ENCODE measurements at places on chromosomes 2 and 18.

DNA sequence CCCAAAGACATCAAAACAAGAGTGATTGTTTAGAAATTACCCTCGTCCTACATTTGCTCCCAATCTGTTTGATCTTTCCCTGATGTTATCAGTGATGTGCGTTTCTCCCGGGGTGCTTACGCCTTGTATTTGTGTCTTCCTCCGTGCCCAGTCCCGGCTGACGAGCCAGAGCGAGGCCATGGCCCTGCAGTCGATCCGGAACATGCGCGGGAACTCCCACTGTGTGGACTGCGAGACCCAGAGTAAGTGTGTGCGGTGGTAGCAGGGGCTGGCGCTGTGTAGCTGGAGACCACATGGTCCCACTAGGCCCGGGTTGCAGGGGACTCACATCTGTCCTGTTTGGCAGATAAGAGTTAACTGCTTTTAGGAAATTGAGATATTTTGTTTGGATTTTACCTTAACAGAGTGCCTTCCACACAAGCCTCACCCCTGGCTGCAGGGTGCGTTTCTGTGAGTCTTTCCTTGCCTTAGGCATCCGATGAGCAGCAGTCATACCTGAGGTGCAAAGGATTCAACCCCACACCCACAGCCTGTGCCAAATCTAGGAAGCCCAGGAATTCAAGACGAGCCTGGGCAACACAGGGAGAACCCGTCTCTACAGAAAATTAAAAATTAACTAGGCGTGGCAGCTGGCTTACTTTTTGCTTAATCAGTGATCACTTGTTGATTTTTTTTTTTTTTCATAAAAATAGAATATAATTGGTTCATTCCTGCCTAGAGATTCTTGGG lies 127.4 kb downstream of the GBX2 start:
- no peak for DNase-seq

DNA sequence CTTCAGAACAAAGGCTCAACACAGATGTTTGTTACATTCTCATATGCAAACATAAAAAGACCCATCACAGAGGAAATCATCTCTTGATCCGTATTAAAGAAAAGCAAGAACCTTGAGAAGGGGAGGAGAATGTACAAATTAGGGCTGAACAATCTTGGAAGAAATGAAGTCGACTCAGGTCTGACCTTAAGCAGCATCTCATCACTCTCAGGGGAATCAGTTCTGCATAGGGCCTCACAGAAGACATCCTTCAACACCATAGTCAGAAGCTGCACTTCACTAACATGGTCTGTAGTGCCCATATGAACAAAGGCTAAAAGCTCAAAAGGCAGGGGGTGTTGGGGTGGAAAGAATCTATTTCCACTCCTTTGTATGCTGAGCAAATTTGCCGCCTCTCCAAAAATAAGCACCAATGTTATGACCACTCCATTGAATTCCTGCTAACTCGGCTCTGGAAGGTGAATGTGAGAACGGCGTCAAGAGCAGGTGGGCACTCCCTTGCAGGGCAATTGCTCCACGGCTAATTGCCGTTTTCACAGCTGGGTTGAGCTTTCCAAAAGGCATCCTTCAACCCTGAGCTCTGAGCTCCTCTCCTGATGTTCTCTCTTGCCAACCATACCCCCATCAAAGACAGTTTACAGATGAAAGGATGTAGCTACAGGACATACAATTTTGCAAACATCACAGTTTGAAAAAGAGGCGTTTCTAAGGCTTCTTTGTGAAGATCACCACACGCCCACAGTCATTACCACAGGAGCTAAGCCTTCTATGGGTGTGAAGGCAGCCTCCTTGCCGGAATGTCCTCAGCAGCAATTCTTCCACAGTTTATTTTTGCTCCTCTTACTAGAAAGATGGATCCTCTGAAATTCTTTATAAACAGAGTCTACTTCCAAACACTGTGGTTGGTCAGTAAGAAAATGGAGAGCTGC lies 10.0 kb downstream of the KLF7 start:
- no peak for DNase-seq

DNA sequence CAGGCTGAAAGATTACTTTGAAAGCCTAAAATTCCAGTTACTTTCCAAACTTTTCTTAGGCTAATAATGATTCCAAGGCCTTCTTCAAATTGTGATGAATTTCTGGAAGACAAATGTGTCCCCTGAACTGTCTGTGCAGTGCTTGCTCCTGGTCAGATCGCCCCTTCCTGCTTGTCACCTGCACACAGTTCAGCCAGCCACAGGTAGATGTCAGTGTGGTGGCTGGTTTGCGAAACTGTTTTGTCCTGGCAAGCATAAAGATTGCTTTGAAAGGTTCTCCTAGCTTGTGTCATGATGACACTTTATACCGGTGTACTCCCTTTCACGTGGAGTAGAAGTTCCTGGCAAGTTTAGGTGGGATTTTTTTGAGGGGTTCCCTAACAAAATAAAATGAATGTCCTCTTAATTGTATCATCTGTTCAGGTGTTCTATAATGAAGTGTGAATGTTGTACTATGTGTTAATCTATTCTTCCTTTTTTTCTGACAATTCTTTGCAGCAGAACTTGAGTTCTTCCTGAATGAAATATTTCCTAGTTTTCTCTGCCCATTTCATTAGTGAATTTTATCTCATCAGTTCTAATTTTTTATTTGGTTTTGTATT lies 298.8 kb downstream of the ZNF407 start:
- DNase-seq, result no peak

DNA sequence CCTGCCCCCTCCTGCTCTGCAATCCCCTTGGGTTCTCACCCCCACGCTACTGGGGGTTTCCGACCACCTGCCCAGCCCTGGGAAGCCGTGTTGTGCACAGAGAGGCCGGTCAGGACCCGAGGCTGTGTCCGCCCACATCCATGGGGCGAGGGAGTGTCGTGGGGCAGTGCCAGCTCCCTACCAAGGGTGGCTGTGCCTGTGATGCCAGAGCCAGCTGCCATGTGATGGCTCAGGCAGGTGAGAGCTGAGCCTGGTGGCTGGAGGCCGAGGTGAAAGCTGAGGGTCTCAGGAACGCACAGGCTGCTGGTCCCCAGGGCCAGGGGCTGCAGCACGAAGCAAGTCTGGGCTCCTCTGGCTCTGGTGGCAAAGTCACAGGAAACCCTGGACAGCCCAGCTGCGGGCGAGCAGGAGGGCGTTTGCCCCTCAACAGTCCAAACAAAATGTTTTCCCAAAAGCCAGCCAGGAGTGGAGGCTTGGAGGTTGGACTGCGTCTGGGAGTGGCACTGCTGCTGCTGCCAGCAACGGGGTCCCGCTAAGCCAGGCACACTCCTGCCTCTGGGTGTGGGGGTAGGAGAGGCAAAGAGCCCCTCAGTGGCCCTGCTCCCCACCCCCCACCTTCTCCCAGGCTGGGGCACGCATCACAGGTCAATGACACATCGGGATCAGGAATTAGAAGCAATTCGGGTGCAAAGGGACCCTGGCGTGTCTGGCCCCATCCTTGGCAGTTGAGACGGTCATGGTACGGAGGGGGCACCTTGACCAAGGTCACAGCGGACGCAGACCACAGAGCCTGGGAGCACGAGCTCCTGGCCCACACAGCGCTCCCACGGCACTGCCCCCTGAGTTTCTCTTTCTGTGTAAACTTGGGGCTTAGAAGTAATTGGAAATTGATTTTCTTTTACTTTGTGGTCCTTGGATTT lies 72.4 kb upstream of the GPC1 start:
- DNase-seq, result no peak

DNA sequence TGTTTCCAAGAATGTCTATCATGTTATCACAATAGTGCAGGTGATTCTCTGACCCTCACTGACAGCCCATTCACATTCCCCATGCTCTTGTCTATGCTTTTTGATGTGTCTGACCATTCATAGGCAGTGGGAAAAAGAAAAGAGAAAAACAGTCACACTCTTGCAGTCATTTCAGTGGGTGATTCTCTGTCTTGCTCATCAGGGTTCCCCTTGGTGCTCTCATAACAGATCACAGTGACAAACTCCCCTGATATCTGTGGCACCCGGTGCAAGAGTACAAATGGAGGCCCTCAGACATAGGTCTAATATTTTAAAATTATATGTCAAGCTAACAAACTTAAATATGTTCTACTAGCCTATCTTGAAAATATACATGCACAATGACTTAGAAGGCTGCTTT lies 72.7 kb upstream of the PPP1CB start:
- DNase-seq, result no peak

- DNase-seq, result no peak
Measured at GRCh38 chr2:139911160-139911559, 1131.0 kb upstream of the NXPH2 start.

GRCh38 chr2:133711201-133711600 lies 142.9 kb upstream of the NCKAP5 start:
- no peak for DNase-seq

DNA sequence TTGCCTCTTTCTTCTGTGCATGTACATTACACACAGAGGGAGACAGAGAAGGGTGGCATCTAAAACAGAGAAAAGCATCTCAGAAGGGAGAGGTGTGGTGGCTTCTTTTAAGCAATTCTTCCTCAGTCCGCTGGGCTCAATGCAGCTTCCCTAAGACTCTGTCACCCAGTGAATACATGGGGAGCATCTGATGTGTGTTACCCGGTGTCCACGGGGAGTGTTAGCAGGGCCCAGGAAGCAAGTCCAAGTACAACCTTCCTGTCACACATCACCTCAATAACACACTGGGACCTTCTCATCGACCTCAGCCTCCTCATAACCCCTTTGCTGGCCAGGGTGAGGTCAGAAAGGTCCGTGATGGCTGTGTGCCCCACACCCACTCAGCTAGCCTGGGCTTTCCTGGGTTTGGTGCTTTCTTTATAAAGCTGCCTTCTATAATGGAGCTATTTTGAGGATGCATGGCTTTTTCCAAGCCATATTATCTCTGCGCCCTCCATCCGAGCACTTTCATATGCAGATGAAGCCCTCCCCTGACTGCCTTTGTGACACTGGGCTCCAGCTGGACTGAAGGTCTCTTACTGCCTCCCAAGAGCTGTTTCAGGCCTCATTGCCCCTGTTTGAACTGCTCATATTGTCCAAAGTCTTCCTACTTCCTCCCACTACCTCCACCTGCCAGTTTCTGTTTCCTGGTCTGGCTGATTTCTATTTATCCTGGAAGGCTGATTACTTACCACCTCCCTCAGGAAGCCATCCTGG lies 21.4 kb downstream of the TNFRSF11A start:
- no peak for DNase-seq

DNA sequence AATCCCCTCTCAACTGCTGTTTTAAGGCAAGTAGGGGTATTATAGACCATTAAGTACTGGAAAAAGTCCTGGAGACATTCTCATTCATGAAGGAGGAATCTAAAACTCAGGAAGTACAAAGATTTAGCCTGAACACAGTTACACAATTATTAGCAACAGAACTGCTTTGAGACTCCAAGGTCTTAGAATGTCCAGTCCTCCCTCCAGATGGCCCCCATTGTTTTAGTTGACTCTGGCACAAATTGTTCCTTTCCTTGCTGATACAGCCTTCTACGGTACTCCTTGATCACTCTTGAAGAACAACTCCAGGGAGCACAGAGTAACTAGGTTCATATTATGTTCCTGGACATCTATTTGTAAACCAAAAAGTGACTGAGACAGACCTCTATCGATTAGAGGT lies 210.1 kb upstream of the RND3 start:
- DNase-seq, result no peak

DNA sequence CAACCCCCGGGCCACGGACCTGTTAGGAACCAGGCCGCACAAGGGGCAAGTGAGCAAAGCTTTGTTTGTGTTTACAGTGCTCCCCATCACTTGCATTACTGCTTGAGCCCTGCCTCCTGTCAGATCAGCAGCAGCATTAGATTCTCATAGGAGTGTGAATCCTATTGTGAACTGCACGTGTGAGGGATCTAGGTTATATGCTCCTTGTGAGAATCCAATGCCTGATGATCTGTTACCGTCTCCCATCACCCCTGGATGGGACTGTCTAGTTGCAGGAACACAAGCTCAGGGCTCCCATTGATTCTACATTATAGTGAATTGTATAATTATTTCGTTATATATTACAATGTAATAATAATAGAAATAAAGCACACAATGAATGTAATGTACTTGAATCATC lies 125.6 kb downstream of the FMNL2 start:
- no peak for DNase-seq

DNA sequence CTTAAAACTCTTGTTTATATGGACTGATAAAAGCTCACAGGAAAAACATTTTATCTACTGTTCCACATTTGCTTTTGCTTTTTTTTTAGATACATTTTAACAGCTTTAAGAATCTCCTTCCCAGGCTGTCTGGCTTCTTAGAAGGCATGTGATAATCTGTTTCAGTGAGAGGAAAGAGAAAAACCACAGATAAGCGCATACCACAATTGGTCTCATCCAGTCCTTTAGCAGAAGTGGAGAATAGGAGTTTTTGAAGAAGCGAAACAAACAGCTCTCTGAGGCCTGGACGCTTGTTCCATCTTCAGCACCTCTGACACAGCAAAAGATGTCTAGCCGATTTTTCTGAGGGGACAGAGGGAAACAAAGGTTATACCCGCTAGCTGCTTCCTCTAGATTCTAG lies 37.6 kb downstream of the RMC1 start:
- peak; percentile 89 for DNase-seq

DNA sequence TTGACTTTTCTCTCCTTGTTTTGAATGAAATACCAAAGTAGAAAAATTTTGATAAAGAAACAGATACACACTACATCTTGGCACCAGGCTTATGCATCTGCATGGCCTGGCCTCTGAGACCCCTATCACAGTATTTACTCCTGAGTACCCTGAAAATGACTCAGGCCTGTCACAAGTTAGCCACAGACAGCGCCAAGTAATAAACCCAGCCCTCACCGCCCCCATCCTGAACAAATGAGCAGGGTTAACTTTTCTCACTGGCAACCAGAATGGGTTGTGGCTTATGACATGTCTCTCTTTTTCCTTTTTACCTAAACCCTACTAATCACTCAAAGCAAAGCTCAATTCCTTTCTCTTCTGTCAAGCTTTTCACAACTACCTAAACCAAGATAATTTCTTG lies 35.3 kb downstream of the SPRED2 start:
- no peak for DNase-seq

GRCh38 chr18:44180683-44181082 lies 500.0 kb upstream of the SETBP1 start:
- DNase-seq, result no peak

DNA sequence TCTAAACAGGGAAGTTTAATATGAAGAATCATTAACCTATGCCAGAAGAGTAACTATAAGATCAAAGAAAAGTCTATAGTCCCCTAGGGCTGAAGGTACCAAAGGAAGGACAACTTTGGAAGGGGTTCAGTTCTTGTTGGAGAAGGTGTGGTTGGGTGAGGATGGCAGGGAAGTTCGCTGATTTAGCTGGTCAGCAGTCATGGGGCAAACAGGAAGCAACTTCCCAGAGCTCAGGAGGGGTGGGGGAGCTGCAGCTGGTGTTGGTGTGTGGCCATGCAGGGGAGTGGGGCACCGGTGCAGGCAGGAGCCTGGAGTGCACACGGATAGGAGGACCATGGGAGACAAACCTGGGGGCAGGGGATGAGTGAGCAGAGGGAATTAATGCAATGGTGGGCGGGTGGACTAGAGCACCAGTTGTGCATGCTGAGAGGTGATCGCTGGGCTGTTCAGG lies 34.0 kb downstream of the FHOD3 start:
- no peak for DNase-seq

All from Kasumi-1 (cell line).